ENCODE measurements at places on chromosomes 16 and 17. TPM values are rescaled to one million over a fixed set of nuclear protein-coding genes. Genes with fewer than 3 reads are reported as not detected.

DNA sequence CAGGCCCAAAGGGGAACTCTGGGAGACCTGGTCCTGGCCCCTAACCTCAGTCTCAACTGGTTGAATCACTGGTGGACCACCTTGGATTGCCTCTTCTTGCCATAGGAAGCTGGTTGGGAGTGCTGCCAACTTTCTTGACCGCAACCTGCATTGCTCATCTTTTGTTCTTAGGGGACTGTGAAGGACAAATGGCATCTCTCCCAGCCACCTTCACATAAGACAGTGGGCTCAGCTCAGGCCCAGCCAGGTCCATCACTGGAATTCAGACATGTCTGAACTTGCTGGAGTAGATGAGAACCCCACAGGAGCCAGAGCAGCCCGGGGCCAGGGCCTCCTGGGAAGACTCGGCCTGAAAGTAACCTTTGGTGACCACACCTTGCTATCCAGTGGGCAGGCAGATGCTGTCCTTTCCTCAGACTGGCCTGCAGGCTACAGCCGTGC, 18.8 kb downstream of the ADORA2B start:
- peak; percentile 89 for DNase-seq

DNA sequence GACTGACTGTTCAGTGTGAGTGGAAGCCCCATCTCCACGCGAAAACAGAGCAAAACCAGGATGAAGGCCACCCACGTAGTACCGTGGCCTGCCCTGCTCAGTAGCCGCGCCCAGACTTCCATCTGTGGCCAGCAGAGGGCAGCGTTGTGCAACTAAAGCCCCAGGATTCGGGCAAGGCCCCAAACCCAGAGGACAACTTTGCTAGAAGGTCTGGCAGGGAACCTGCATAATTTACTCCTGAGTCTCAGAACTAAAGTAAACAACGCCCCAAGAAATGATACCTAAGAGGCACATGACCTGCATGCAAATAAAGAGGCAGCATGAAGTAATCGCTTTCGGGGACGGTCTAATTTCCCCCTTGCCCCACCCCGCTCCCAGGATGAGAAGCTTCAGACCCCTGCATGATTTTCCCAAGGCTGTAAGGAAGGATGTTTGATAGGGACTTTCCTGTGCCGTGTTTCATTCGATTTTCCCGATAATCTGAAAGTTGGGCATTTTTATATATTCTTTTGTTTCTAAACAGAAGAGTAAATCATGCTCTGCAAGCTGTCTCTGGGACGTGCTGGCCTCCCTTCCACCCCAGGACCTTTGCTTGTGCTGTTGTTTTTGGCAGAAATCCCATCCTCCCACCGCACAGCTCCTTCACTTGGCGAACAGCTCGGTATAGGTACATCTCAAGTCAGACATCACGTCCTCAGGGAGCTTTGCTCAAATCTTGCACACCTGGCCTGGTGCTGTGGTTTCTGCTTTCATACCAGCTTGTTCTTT, 18.6 kb downstream of the HSBP1 start:
- peak; percentile 86 for DNase-seq

C16orf87 gene
- 20.5 TPM for total RNA-seq

- no peak for DNase-seq
Observed at GRCh38 chr17:79239205-79239604, 164.6 kb downstream of the ENGASE start.

DNA sequence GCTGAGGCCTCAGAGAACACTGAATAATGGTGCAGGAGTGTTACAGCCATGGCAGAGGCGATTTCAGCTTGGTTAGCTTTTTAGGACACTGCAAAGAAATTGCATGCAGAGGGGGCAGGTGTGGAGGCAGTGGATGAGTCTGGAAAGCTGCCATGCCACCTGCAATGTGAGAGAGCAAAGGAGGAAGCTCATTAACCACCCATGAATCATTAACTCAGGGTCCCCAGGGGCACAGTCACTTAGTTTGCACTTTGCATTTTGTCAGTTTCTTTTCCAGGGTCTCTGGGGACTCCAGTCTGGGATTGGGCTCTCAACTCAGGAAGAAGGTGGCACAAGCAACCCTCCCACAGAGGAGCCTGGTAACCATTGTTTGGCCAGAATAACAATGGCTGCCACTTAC, 132.9 kb downstream of the USP31 start:
- DNase-seq = no peak

- DNase-seq = no peak
Observed at GRCh38 chr16:49910541-49911071, 54.7 kb upstream of the ZNF423 start.

- no peak for DNase-seq
Observed at GRCh38 chr17:8160224-8160577, 2.5 kb downstream of the VAMP2 start.

GRCh38 chr16:70399381-70399780, 39.5 kb downstream of the ST3GAL2 start:
- DNase-seq = no peak

GRCh38 chr17:59785091-59785799, 77.8 kb downstream of the VMP1 start:
- DNase-seq = no peak

- DNase-seq = no peak
Observed at GRCh38 chr16:21001262-21001661, 100.7 kb downstream of the LYRM1 start.

KRTAP4-9 gene
- total RNA-seq = not detected

HS3ST4 gene
- 1.2 TPM for total RNA-seq

- DNase-seq = no peak
Observed at GRCh38 chr16:69201787-69202186, 14.8 kb downstream of the SNTB2 start.

- no peak for DNase-seq
Observed at GRCh38 chr16:80587071-80587470, 46.3 kb downstream of the DYNLRB2 start.

DNA sequence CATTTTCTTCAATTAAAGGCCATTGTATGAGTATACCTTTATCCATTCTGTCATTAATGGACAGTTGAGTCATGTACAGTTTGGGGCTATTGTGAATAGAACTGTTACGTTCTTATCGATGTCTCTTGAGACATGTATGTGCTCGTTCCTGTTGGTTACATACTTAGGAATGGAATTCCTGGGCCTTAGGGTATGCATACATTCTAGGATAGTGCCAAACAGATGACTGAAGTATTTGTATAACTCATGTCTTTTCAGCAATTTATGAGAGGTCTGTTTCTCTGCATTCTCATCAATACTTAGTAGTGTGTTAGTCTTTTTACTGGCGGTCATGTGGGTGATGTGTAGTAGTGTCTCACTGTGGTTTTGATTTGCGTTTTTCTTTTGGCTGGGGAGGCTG, 81.2 kb downstream of the USP22 start:
- no peak for DNase-seq

DNA sequence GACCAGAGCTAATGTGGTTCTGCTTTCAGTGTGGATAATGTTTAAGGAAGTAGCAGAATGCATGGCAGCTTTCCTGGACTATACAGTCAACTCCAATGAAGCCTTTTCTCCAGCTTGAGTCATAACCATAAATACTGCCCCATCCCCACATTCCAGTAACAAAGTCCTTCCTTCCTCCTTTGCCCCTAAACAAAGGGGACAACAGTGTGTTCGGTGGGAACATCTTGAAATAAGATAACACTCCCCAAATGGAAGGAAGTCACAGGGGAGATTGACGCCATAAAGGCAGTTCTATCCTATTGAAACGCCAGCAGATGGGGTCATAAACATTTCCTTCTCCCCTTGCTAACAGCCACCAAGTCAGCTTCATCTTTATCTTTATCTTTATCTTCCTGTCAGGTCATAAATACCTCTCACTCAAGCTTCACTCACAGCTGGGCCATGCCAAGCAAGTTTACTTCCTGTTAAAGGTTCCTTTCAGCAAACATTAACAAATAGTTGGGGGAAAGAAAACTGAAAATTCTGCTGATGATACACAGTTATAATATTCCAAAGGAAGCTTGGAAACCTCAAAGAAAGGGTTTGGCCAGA, 136.7 kb downstream of the SNX11 start:
- DNase-seq = peak; percentile 47

DNA sequence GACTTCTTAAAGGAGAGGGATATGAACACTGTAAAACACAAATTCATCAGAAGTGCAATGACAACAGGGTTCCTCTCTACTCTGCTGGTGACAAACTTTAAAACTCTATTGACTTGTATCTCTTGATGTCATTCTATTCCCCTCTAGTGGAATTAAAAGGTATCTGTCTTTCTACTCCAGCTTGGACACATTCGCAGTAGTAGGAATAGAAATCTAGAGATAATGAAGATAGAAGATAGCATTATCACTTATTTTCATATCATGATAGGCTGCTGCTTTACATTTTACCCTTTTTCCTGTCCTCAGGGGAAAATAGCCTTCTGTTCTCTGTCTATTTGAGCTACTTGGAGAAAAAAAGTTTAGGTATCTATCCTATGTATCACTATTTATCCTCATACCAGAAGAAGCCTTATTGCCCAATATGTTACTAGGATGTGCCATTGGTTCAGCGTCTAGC, 209.6 kb upstream of the CACNG5 start:
- DNase-seq = peak; percentile 20

TBC1D3B gene
- total RNA-seq = 9.8 TPM

DNA sequence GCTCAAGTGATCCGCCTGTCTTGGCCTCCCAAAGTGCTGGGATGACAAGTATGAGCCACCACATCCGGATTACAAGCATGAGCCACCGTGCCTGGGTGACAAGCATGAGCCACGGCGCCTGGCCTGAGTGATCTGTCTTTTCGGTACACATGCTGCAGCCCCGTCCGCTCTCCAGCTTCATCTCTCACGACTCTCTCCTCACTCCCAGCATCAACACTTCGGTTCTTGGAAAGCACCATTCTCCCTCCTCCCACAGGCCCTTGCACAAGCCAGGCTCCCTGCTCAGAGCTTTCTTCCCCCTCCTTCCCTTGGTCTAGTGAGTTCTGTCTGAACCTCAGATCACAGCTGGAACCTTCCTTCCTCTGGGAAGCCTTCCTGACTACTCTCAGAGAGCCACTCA, 6.5 kb upstream of the NCBP3 start:
- DNase-seq = no peak

DNA sequence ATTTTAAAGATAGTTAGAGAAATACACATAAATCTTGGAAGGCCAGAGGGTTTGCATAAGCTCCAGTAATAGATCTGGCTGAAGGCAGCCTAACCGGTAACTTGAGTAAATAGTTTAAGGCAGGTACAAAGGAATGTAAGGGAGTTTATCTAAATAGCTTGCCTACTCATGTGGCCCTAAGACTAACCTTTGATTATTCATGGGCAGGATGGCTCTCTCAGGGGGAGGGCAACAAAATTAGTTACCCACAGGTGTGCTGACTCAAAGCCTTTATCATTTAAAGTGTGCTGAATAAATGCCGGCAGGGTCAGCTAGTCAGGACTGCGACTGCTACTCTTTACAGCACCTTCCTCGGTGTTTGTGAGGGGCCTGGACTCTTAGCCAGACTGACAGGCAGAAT, 761.3 kb upstream of the KIF2B start:
- no peak for DNase-seq

PLEKHG4 gene
- total RNA-seq = 2.4 TPM

GRCh38 chr16:2835638-2836493, 5.8 kb downstream of the ZG16B start:
- peak; percentile 100 for DNase-seq

CDRT15 gene
- total RNA-seq = not detected

DNA sequence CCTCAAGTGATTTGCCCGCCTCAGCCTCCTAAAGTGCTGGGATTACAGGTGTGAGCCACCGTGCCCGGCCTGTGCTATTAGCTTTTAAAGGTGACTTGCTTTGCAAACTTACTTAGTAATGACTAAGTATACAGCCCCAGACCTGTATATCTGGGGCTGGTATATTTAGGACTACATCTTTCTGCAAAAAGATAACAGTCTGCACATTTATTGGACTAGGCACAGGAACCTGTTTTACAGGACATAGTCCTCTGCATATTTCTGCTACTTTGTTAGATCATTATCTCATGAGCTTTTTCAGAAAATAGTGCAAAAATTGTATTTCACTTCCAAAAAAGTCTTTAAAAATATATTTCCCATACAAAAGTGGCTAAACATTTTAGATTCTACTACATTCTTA, 1.3 kb downstream of the KRT24 start:
- DNase-seq = no peak

GRCh38 chr17:2190014-2190413, 113.6 kb downstream of the SMG6 start:
- no peak for DNase-seq

GRCh38 chr17:20105539-20106280, 96.6 kb downstream of the SPECC1 start:
- no peak for DNase-seq

EVI2A gene
- 1.1 TPM for total RNA-seq

GNG13 gene
- total RNA-seq = not detected

- DNase-seq = no peak
Observed at GRCh38 chr17:15323131-15323530, 18.3 kb downstream of the TEKT3 start.

GRCh38 chr16:349211-349610, 3.3 kb downstream of the AXIN1 start:
- no peak for DNase-seq
